ENCODE measurements at places on chromosomes 12 and 14. TPM values are rescaled to one million over a fixed set of nuclear protein-coding genes. Genes with fewer than 3 reads are reported as not detected.

- DNase-seq: no peak
Observed at GRCh38 chr12:59396919-59397318, 198.9 kb upstream of the SLC16A7 start.

DNA sequence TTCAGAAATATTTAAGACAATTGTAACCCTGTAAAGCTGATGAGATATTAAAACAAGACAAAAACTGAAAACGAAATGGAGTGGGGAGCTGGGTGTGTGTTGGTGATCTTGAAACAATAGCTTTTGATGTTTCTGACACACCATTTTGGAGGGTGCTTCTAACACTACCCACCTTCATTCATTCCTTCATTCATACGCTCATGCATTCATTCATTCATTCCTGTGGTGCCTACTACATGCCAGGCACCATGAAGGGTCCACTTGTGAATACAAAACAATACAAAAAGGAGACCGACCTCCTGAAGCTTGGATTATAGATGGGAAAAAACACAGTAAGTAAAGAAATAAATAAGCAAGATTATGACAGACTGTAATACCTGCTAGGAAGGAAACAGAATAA, 60.5 kb downstream of the FOXN3 start:
- no peak for DNase-seq

DNA sequence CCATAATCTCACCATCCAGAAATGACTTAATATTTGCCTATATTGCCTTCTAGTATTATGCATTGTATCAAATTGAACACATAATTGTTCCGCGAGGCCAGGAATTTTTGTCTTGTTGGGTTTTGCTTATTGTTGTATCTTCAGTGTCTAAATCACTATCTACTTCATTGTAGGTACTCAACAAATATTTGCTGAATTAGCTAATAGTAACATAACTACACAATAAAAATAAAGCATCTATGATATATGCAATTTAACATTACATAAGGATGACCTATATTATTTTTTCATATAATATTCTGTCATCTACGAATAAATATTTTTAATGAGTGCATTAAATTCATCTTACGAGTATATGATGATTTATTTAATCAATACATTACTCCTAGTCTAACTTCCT, 656.3 kb downstream of the ETNK1 start:
- DNase-seq: no peak

DNA sequence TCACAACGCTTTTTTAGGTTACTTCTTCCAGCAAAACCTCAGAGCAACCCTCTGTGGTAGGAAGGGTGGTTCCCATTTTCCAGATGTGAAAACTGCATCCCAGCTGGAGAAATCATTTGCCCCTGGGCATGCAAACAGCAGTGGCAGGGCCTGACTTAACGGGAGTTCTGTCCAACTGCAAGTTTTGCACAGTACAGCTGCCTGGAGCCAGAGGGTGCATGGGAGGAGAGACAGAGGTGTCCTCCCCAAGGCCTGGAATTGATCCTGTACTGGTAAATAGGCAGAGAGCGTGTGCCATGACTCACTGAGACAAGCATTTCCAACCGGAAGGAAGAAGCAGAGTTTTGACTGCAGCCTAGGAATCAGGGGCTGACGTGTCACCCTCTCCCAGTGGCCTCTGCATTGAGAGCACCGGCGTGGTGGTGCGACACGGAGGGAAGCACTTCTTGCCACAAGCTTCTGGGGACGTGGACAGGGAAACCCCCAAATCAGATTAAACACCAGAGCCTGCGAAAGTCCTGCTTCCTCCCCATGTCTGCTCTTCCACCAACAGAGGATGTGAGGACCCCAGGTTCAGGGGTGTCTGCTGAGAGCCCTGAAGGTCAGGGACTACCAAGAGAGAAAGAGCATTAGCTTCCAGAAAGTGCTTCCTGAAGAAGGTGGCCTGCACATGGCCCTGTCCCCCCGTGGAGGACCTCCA, 19.0 kb upstream of the SERPINA4 start:
- no peak for DNase-seq

Gene PTPRR
- total RNA-seq: not detected

DNA sequence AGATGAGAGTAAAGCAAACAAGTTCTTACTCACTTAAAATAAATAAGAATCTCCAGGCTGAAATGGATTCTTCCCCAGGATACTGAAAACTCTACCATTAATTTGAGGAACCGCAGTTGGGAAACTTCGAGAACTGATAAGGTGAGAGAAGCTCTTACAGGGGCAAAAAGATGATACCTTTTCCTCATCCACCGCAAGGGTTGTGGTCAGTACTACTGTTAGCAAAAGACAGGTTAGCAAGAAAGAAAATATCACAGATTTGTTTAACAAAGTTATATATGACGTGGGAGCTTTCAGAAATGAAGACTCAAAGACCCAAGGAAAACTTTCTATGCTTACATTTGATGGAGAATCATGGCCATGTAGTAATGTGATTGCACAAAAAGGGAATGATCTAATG, 441.6 kb downstream of the PCNX1 start:
- no peak for DNase-seq

Gene INSM2
- total RNA-seq: not detected

GRCh38 chr12:130714591-130715149, 1.4 kb downstream of the RIMBP2 start:
- no peak for DNase-seq

Gene FAM90A1
- 0.10 TPM for total RNA-seq

DNA sequence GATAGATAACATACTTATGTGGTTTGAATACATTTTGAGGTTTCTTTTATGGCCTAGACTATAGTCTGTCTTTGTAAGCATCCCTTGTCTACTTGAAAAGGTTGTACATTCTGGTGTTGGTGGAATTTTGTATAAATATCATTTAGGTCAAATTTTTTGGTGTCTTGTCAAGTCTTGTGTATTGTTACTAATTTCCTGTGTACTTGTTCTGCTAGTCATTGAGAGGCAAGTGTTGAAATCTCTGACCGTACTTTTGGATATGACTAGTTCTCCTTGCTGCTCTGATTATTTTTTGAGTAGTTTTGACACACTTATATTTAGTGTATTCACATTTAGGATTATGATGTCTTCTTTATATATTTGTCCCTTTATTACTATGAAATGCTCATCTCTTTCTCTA, 219.6 kb downstream of the CCDC91 start:
- no peak for DNase-seq

Gene DHRS2
- total RNA-seq: not detected

DNA sequence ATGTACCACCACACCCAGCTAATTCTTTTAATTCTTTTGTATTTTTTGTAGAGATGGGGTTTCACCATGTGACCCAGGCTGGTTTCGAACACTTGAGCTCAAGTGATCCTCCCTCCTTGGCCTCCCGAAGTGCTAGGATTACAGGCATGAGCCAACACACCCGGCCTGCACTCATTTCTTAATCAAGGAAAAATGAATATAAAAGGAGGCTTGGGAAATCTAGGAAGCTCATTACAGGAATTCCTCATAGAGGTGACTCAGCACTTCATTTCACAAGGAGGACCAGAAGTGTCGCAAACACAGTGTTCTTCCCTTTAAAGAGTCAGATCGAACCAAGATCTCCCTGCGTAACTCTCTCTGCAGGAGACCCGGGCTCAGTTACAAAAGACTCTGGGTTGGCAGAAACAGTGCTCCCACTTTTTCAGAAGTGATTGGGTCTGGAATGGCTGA, 30.3 kb downstream of the NFKBIA start:
- no peak for DNase-seq

- DNase-seq: no peak
Observed at GRCh38 chr12:26954027-26954426, 15.8 kb downstream of the FGFR1OP2 start.

GRCh38 chr14:90288651-90289355, 32.5 kb downstream of the PSMC1 start:
- DNase-seq: no peak

GRCh38 chr14:34403646-34404045, 58.4 kb downstream of the SPTSSA start:
- no peak for DNase-seq

GRCh38 chr14:68757618-68758081, 35.2 kb downstream of the ZFP36L1 start:
- no peak for DNase-seq

- DNase-seq: no peak
Observed at GRCh38 chr12:50055831-50056638, 1.4 kb upstream of the ASIC1 start.

Gene RNASE7
- total RNA-seq: 83.3 TPM

GRCh38 chr12:104710940-104711689, 247.0 kb downstream of the SLC41A2 start:
- no peak for DNase-seq

- DNase-seq: peak; percentile 47
Observed at GRCh38 chr14:98138666-98139065, 1133.3 kb downstream of the BCL11B start.

Gene HOXC6
- 6.3 TPM for total RNA-seq

GRCh38 chr12:54374562-54375258, 9.8 kb downstream of the ZNF385A start:
- DNase-seq: no peak

DNA sequence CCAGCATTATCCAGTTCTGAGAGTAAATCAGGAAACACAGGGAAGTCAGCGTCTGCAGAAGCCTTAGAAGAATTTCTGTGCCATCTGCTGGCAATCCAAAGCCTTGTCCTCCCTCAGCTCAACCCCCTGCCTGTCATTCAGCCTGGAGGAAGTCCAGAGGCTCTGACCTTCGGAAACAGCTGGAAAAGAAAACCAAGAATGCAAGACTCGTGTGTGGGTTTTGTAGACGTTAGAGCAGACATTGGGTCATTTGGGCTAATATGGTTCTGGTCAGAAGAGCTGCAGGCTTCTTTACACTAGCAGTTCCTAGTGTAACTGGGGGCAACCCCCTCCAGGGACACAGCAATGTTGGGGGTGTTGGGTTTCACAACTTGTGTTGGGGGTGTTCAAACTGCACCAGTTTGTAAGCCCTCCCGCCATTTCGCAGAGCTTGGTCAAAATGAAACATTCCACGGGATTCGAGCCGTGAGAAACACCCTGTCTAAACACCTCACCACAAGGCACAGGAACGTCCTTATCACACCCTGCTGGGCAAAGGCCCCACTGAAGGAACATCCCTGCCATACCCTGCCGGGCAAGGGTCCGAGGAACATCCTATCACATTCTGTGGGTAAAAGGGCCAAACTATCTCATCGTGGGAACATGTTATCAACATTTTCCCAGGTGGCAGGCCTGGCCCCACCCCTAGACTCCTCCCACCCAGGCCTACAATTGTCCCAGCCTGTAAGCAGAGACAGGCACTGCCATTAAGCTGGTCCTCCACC, 21.0 kb upstream of the SERPINA4 start:
- DNase-seq: peak; percentile 77

DNA sequence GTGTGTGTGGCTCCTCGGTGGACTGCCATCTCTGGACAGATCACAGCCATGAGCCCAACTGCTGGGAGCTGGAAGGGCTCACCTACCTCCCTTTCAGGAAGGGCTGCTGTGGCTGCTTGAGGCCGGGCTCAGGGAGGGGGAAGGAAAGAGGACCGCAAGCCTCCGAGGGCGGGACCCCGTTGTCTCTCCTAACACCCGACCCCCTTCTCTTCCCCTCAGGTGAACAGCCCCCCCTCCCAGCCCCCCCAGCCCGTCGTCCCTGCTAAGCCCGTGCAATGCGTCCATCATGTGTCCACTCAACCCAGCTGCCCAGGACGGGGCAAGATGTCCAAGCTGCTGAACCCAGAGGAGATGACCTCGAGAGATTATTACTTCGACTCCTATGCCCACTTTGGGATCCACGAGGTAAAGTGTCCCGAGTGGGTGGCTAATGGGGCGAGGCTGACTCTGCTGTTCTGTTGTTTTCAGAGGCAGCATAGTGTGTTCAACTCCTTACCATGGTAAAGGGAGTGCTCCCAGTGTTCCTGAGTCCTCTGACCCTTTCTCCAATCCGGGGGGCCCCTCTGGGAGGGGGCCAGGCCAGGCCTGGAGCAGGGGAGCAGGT, 49.5 kb downstream of the PRMT8 start:
- DNase-seq: no peak

DNA sequence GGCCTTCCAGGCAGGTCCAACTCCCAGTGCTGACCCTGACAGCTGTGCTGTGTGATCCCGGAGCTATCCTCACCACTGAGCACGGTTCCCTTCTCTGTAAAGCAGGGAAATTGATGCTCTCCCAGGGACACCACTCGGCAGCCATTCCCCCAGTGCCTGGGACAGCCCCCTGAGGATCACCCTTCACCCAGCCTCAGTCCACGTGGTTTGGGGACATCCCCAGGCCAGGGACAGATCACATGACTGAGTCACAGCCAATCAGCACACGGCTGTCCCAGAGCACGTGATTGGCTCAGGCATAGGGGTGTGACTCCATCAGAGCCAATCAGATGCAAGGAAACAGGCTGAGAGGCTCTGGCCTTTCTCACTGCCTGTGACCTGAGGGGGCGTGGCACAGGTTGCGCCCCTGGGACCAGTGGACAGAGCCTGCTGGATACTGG, 68.8 kb upstream of the SFSWAP start:
- no peak for DNase-seq

Gene NAA25
- total RNA-seq: 30.8 TPM

Gene CLEC1B
- not detected for total RNA-seq

DNA sequence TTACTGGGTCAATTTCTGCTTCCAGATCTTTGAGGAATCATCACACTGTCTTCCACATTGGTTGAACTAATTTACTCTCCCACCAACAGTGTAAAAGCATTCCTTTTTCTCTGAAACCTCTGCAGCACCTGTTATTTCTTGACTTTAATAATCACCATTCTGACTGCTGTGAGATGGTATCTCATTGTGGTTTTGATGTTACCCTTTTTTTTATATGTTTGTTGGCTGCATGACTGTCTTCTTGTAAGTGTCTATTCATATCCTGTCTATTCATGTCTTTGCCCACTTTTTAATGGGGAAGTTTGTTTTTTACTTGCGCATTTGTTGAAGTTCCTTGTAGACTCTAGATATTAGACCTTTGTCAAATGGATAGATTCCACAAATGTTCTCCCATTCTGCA, 324.9 kb downstream of the NAV3 start:
- DNase-seq: no peak

- no peak for DNase-seq
Observed at GRCh38 chr14:90358359-90358758, 26.6 kb upstream of the NRDE2 start.

Gene LTB4R2
- total RNA-seq: 144 TPM

Measured in lower leg skin (tissue), 4 donors.